Body of pancreas (tissue), 4 donors: ENCODE measurements at places on chromosomes 3 and 15. TPM values are rescaled to one million over a fixed set of nuclear protein-coding genes. Genes with fewer than 3 reads are reported as not detected.

GRCh38 chr15:66047321-66048024 lies 178.2 kb downstream of the RAB11A start:
- H3K4me3 ChIP-seq, result no peak overlapping the region
- H3K4me1 ChIP-seq, result peaks cover 18% of the 10 kb centered on the region
- no peaks in the 10 kb centered on the region for H3K36me3 ChIP-seq
- no peak for DNase-seq
- no peak overlapping the region for H3K27ac ChIP-seq

DNA sequence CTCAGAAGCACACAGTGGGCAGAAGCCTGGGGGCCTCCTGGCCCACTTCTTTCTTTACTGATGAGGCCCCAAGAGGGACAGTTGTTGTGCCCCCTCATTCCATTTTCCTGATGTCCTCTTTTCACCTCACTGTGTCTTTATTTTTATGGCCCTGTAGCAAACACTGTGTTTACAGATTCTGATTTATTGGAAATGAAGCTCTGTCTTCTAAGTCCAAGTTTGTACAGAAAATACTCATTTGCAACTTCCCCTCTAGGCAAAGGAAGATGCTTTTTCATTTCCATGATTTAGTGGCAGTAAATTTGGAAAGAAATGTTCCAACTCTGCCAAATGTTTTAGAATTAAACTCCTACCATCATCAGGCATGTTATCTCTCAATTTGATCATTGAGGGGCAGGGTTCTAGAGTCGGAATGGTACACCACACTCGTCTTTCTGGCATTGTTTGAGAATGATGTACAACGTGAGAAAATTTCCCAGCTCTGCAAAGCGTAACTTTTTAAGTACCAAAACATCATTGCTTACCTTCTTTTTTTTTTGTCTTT lies 129.7 kb downstream of the ARNT2 start:
- H3K27me3 ChIP-seq, result no peaks in the 10 kb centered on the region
- no peaks in the 10 kb centered on the region for H3K36me3 ChIP-seq
- DNase-seq, result no peak
- no peaks in the 10 kb centered on the region for H3K4me1 ChIP-seq
- H3K27ac ChIP-seq, result no peak overlapping the region
- H3K4me3 ChIP-seq, result no peak overlapping the region

DNA sequence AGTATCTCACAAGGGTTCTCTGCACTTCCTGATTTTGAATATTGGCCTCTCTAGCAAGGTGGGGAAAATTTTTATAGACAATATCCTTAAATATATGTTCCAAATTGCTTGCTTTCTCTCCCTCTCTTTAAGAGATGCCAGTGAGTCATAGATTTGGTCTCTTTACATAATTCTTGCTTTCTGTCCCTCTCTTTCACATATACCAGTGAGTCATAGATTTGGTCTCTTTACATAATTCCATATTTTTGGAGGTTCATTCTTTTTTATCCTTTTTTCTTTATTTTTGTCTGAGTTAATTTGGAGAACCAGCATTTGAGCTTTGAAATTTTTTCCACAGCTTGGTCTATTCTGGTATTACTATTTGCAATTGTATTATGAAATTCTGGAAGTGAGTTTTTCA lies 77.7 kb upstream of the NUDT16 start:
- H3K27ac ChIP-seq, result no peak overlapping the region
- no peak for DNase-seq
- H3K27me3 ChIP-seq, result no peaks in the 10 kb centered on the region
- no peaks in the 10 kb centered on the region for H3K4me1 ChIP-seq
- H3K36me3 ChIP-seq, result no peaks in the 10 kb centered on the region

DNA sequence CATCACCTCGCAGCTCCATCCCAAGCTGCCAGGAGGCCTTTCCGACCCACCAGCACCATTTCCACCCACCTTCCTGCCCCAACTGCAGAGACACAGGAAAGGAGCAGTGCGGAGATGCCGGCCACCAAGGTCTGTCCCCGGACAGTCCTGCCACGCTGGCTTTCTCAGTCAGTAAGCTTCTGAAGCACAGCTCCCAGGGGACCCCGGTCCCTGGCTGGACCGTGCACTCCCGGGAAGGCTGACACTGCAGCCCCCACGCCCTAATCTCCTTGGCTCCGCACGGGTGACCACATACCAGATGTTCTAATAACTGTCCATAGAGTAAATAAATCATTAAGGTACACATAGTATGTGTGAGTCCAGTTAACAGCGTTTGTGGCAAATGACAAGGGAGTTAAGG lies 73.5 kb downstream of the VGLL4 start:
- no peaks in the 10 kb centered on the region for H3K36me3 ChIP-seq
- H3K4me3 ChIP-seq, result no peak overlapping the region
- H3K4me1 ChIP-seq, result no peaks in the 10 kb centered on the region
- H3K27me3 ChIP-seq, result no peaks in the 10 kb centered on the region
- no peak for DNase-seq
- no peak overlapping the region for H3K27ac ChIP-seq

CTXN2 gene
- 0.52 TPM for total RNA-seq

DNA sequence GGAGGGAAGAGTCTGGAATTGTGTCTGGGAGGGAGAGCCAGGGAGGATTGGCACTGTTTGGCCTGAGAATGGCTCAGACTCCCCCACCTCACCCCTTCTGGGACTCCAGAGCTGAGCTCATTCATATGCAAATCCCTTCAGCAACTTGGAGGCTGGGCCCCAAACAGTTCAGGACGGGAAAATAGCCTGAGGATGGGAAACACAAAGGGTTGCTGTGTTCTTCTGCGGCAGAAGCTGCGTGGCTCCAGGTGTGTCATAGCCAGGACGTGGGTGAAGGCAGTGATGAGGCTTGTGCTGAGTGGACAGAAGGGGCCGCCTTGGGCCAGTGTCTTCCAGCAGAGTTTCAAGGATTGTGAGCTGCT lies 16.6 kb downstream of the MASP1 start:
- no peaks in the 10 kb centered on the region for H3K36me3 ChIP-seq
- no peak overlapping the region for H3K4me3 ChIP-seq
- no peaks in the 10 kb centered on the region for H3K27me3 ChIP-seq
- DNase-seq, result no peak

DNA sequence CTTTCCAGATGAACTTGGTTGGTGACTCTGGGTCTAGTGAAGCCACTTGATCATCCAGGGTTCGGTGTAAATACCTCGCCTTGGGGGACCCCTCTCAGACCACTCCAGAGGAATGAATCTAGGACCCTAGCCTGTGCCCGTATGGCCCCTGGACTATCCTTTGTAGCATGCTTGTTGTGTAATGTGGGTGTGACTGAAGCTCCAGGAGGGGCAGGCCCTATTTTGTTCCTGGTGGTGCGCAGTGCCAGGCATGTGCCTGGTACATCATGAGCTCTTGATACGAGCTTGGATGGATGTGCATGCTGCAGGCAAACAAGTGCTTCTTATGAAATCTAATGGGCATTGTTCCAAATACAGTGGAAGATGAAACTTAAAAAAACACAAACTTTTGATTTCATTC lies 82.8 kb downstream of the EBLN2 start:
- no peak overlapping the region for H3K4me3 ChIP-seq
- DNase-seq, result no peak
- no peaks in the 10 kb centered on the region for H3K36me3 ChIP-seq

PIGX gene
- total RNA-seq, result 16.6 TPM

GRCh38 chr3:166303681-166304080 lies 466.5 kb upstream of the BCHE start:
- H3K27me3 ChIP-seq, result no peaks in the 10 kb centered on the region
- H3K27ac ChIP-seq, result no peak overlapping the region
- no peak overlapping the region for H3K4me3 ChIP-seq
- no peaks in the 10 kb centered on the region for H3K4me1 ChIP-seq
- no peaks in the 10 kb centered on the region for H3K36me3 ChIP-seq

- no peaks in the 10 kb centered on the region for H3K36me3 ChIP-seq
- peak; percentile 73 for DNase-seq
- peak overlapping the region; percentile 76 for H3K27ac ChIP-seq
- H3K4me1 ChIP-seq, result peaks cover 47% of the 10 kb centered on the region
- H3K4me3 ChIP-seq, result no peak overlapping the region
These were observed 21.7 kb downstream of the THSD4 start for GRCh38 chr15:71136793-71137518.

GRCh38 chr15:27214032-27214431 lies 243.1 kb downstream of the GABRG3 start:
- no peak overlapping the region for H3K27ac ChIP-seq
- no peaks in the 10 kb centered on the region for H3K4me1 ChIP-seq
- H3K4me3 ChIP-seq, result no peak overlapping the region

DNA sequence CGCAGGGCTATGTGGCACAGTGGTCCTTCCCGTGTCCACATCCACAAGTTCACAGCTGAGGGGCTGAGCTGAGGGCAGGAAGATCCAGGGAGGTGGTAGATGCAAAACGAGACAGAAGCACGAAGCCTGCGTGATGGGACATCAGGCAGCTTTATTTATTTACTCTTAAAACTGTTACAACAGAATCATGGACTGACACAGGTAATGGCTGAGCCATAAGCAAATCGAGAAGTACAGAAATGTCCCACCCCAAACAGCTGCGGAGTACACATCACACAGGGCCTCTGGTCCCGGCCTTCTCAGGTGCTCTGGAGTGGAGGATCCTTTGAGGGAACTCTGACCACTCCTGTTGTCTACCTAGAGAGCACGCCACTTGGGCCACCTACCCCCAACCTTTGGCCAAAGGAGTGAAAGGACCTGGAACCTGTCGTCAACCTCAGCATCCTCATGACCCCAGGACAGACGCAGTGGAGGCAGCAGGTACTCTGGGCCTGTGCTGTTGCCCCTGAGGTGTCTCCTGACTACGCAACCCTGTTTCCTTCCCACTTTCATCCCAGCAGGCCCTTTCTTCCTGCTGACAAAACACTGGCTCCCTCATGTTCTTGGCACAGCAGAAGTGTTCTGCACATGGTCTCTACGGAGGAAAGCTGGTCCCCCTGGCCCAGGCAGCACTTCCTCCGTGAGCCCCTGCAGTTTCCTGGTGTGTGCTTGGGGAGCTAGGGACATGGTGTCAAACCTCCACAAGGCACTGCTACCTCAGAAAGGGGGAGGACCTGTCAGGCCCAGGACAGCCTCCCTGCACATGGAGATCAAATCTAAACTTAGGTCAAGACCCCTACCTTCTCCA lies 47.8 kb downstream of the DHX30 start:
- no peak overlapping the region for H3K27ac ChIP-seq
- no peak overlapping the region for H3K4me3 ChIP-seq
- H3K4me1 ChIP-seq, result no peaks in the 10 kb centered on the region
- H3K36me3 ChIP-seq, result peaks cover 15% of the 10 kb centered on the region
- DNase-seq, result no peak
- no peaks in the 10 kb centered on the region for H3K27me3 ChIP-seq

GRCh38 chr3:80190051-80190450 lies 422.3 kb upstream of the ROBO1 start:
- no peaks in the 10 kb centered on the region for H3K4me1 ChIP-seq
- H3K27ac ChIP-seq, result no peak overlapping the region
- no peaks in the 10 kb centered on the region for H3K27me3 ChIP-seq
- H3K36me3 ChIP-seq, result no peaks in the 10 kb centered on the region
- H3K4me3 ChIP-seq, result no peak overlapping the region
- no peak for DNase-seq

- no peak for DNase-seq
- H3K36me3 ChIP-seq, result no peaks in the 10 kb centered on the region
- H3K27me3 ChIP-seq, result no peaks in the 10 kb centered on the region
These were observed 58.3 kb downstream of the GPR171 start for GRCh38 chr3:151144760-151145159.

DNA sequence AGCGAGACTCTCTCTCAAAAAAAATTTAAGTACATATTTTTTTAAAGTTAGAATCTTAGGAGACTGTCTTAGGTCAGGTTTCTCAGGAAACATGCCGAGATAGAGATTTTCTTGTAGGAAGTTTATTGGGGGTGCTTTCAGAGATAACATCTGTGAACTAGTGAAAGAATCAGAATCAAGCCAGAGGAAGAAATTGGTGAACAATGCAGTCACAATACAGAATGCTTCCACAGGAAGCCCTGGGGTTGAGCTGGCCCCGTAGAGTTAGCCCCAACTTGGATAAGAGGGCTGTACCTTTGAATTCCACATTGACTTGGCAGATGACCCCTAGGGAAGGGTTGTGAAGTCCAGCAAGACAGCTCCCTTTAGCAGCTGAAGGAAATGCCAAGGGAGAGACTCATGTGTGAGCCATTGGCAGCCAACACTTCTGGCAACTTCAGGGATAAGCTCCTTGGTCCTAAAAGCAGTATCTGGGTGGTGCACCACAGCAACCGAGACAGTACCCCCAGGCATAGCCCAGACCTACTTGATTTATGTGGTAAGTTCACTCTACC lies 7.1 kb upstream of the PLCB2 start:
- DNase-seq, result no peak
- no peak overlapping the region for H3K4me3 ChIP-seq
- no peaks in the 10 kb centered on the region for H3K36me3 ChIP-seq
- peaks cover 23% of the 10 kb centered on the region for H3K4me1 ChIP-seq

DNA sequence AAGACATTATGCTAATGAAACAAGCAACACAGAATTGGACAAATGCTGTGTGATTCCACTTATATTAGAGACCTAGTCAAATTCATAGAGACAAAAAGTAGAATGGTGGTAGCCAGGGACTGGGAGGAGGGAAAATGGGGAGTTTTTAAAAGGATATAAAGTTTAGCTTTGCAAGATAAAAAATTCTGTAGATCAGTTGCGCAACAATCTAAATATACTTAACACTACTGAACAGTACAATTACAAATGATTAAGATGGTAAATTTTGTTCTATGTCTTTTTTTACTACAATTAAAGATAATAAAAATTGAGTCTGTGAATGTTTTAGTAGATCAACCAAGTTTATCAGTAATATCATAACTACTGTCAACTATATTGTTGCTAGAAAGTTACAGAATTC lies 340.1 kb upstream of the PDZRN3 start:
- no peak overlapping the region for H3K4me3 ChIP-seq
- no peak overlapping the region for H3K27ac ChIP-seq
- H3K27me3 ChIP-seq, result no peaks in the 10 kb centered on the region
- no peaks in the 10 kb centered on the region for H3K4me1 ChIP-seq
- no peak for DNase-seq
- H3K36me3 ChIP-seq, result no peaks in the 10 kb centered on the region

ATP13A5 gene
- not detected for total RNA-seq

- no peak overlapping the region for H3K4me3 ChIP-seq
- H3K36me3 ChIP-seq, result peaks cover 28% of the 10 kb centered on the region
- peaks cover 16% of the 10 kb centered on the region for H3K4me1 ChIP-seq
- no peak overlapping the region for H3K27ac ChIP-seq
- no peak for DNase-seq
These were observed 5.7 kb downstream of the THBS1 start for GRCh38 chr15:39586387-39587095.

EPHA3 gene
- 6.0 TPM for total RNA-seq

BTD gene
- total RNA-seq, result 24.4 TPM
